ENCODE measurements at places on chromosomes 13 and 19. TPM values are rescaled to one million over a fixed set of nuclear protein-coding genes. Genes with fewer than 3 reads are reported as not detected.
A peak's percentile ranks its signal among the peaks of the same experiment; 100 is the strongest.

DNA sequence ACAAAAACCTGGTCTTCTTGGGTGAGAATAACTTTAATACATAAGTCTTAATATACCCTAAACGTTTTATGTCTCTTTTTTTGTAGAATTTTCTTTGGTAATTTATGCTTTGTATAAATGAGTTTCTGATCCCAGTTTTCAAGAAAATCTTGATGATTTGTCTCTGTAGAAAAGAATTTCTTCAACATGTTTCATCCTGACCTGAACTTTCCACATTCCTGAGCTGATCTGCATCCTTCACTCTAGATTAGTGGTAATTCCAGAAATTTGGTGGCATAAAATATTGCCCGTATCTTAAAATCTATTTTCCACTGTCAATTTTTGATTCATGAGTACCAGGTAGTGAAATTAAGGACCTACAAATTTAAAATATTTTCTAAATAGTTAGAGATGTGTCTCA, 16.3 kb downstream of the ZNF714 start:
- no peak for DNase-seq

GRCh38 chr13:112974671-112975070, 5.7 kb downstream of the MCF2L start:
- DNase-seq = no peak

GRCh38 chr13:28610996-28611395, 47.9 kb upstream of the POMP start:
- no peak for DNase-seq

- no peak for DNase-seq
These were observed 749 bp downstream of the ZNF264 start for GRCh38 chr19:57192077-57192420.

- DNase-seq = no peak
These were observed 58.6 kb upstream of the SPRY2 start for GRCh38 chr13:80399340-80400163.

- no peak for DNase-seq
These were observed 59.4 kb upstream of the WASF3 start for GRCh38 chr13:26497968-26498511.

GRCh38 chr13:60112771-60113170, 51.0 kb downstream of the DIAPH3 start:
- DNase-seq = no peak

DNA sequence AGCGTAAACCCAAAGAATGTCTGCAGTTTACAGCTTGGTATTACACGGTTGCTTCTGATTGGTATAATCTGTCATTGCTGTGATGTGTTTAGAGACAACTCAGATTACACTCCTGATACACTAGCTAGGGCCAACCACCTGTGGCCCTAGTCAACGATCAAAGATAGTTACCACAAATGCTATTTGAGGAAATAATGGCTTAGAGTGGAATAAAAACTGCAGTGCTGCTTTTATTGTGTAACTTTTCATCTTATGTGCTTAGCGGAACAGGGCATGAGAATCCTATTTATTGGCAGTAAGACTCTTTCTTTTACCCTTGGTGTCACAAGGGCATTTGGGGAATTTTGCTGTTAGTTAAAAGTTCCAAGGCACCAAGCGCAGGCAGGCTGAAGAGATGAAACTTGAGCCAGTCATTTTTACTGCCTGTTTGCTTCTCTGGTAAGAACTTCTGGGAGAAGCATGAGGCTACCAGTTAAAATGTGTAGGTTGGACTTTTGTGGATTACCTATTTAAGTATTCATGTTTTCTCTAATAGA, 363.3 kb downstream of the KCNRG start:
- DNase-seq = no peak

DNA sequence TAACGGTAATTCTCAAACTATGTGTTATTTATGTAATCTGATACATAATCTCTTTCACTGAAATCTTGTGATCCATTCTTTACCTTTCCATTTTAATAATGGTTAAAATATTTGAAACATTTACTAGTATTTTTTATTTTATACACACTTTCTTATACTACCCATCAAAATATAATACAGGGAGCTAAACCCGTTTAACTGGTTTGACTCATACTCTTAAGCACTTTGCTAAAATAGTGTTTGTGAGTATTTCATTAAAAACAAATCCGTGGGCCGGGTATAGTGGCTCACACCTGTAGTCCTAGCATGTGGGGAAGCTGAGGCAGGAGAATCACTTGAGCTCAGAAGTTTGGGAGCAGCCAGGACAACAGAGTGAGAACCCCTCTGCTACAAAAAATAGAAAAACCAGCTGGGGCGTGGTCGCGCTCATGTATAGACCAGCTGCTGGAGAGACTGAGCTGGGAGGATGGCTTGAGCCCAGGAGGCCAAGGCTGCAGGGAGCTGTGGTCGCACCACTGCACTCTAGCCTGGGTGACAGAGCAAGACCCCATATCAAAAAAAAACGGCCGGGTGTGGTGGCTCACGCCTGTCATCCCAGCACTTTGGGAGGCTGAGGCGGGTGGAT, 43.8 kb upstream of the DCUN1D2 start:
- peak; percentile 26 for DNase-seq

DNA sequence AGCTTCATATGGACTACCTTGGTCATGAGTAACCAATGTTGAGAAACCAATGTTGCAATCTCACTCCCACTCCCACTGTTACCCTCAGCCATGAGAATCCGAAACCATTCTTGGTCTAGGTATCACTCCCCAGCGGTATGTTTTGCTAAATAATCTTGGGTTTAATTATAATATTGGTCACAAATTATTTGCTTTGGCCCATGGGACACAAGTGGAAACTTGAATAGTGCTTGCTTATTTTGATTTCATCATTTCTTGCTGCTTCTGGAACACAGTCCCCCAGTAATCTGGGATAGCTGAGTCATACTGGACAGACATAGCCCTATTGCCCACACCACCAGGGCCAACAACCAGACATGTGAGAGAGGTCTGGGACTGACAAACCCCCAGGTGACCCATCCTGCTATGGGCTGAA, 171.6 kb upstream of the IPO5 start:
- peak; percentile 73 for DNase-seq

- peak; percentile 90 for DNase-seq
These were observed 770 bp downstream of the HNRNPM start for GRCh38 chr19:8445488-8446001.

- peak; percentile 17 for DNase-seq
These were observed 7.3 kb downstream of the ATP4B start for GRCh38 chr13:113650731-113651148.

GRCh38 chr19:41707871-41708371, 505 bp upstream of the CEACAM5 start:
- no peak for DNase-seq

GRCh38 chr13:31947506-31947905, 84.1 kb upstream of the FRY start:
- no peak for DNase-seq

- DNase-seq = no peak
These were observed 244.6 kb downstream of the B3GLCT start for GRCh38 chr13:31444266-31444856.

- DNase-seq = no peak
These were observed 18.8 kb upstream of the MTRF1 start for GRCh38 chr13:41282129-41282571.

DNA sequence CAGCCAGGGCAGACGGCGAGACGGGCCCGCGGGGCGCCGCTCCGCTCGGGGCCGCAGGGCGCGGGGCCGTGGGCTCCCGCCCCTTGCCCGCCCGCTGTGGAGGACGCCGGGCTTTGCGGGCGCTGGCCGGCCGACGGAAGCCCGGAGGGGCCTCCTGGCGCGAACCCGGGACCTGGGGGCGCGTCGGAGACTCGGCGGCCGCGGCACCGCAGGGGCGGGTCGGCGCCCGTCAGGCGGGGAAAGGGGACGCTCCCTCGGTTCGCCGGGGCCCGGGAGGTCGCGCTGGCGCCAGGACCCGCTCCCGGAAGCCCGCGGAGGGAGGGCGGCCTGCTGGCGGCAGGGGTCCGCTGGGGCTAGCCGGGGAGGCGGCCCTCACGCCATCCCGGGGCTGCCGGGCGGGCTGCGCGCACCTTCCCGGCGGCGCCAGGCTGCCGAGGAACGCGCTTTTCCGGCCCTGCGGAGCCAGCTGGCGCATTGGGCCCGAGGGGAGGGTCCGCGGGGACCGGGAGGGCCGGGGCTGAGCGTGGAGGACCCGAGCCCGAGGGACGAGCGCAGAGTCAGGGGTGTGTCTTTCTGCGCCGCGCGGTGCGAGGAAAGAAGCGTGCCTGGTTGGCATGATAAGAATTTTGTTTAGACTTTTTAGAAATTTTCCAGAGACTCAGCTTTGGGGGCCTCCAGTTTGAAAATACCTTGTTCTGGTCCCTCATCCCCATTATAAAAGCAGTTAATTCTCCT, 511 bp downstream of the GARRE1 start:
- DNase-seq = no peak

GRCh38 chr19:934865-935479, 9.1 kb downstream of the ARID3A start:
- peak; percentile 93 for DNase-seq

The ODAD3 gene
- 0.49 TPM for total RNA-seq

The CYP4F11 gene
- 11.0 TPM for total RNA-seq

The MICU2 gene
- 28.9 TPM for total RNA-seq

The THAP8 gene
- total RNA-seq = 4.1 TPM

The FRY gene
- total RNA-seq = 328 TPM

The HDGFL2 gene
- 23.6 TPM for total RNA-seq
